ENCODE measurements at places on chromosomes 2 and 18.

GRCh38 chr2:217695033-217695520, 307.7 kb downstream of the TNS1 start:
- peak; percentile 95 for DNase-seq

- no peak for DNase-seq
Observed at GRCh38 chr2:128379021-128380015, 60.6 kb upstream of the HS6ST1 start.

DNA sequence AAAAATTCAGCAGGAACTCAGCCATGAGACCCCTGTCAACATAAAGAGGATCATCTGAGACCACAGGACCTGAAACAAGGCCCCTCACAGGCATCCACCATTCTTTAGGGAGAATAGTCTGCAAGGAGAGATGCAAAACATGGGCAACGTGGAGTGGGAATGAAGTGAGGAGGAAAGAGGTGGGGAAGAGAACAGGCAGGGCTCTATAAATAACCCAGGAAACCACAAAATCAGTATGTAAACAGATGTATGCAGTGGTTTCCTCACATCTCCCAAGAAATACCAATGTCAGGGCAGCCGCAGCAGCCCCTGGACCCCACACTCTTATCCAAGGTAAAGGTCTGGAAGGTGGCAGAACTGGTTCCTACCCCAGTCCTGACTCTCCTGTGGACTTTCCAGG, 168.5 kb downstream of the EN1 start:
- no peak for DNase-seq

- DNase-seq: no peak
Observed at GRCh38 chr2:241659150-241659739, 21.8 kb downstream of the ATG4B start.

DNA sequence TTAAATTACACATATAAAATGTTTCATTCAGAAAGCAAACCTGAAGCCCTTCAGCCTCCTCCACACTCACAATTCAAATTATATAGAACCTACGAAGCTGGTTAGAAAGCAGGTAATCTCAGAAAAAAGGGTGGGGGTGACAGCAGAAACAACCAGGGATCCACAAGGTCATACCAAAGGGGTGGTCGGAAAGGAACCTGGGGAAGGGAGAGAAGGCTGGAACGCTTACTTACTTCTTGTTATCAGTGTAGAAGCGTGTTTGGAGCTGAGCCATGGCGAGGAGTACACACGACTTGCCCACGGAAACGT, 316 bp downstream of the WDR12 start:
- DNase-seq: no peak

DNA sequence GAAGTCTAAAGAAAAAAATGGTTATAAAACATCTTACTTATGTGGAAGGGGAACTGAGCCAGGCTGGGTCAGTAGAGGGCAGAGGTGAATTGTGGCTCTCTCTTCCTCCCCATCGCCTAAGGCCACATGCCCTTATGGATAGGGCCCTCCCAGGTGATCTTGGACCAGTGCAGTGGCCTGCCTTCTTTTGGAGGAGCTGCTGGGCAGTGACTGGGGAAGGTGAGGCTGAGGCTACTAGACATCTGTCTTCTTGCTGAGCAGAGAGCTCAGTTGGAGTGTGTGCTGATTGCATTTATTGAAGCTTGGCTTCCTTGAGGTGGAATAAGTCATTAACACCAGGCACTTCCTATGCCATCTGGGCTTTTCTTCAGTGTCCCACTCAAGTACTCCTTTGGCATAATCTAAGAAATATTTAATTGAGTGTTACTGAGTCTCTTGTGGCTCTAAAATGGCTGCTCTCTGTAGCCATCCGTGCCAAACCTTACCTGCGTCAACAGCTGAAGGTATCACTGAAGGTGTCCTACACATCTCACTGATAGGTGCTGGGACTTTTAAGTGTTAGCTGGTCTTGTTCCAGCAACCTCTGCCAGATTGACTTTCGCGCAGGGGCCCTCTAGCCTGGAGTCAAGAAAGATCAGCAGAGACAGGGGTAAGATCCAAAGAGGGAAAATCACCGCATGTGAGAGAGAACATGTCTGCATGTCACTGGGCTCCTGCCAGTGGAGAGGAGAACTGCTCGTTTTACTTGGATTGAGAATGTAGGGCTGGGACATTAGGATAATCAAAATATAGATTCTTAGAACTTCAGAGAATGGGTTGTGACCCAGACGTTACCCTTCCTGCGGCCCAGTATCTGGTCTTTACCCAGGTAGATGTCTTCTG, 256.1 kb downstream of the LTBP1 start:
- no peak for DNase-seq

DNA sequence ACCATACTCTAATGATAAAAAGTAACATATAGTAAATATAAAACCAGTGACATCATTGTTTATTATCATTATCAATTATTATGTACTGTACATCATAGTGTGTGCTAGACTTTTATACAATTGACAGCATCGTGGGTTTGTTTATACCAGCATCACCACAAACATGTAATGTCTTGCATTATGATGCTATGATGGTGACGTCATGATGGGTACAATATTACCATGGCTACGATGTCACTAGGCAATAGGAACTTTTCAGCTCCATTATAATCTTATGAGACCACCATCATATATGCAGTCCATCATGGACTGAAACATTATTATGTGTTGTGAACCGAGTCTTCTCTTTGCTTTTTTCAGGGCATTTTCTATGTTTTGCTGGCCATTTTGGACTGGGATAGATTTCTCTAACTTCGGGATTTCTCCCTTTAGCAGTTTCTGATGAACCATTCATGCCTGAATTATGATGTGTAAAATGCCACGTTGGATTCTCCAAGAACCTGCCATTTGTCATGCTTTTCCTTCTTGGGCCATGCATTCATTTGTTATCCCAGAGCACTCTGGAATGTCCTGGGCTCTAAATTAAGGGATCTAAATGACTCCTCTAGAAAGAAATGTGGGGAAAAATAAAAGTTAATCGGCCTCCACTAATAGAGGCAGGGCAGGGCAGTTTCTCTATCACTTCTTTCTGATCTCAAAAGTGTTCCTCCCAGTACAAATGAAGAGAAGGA, 325.6 kb upstream of the TNP1 start:
- no peak for DNase-seq

GRCh38 chr18:53422896-53423295, 801.6 kb downstream of the MBD2 start:
- DNase-seq: no peak
